ENCODE measurements at places on chromosomes 12 and 14.

- no peak for DNase-seq
These were observed 298.1 kb upstream of the RTL1 start for GRCh38 chr14:101201535-101202151.

DNA sequence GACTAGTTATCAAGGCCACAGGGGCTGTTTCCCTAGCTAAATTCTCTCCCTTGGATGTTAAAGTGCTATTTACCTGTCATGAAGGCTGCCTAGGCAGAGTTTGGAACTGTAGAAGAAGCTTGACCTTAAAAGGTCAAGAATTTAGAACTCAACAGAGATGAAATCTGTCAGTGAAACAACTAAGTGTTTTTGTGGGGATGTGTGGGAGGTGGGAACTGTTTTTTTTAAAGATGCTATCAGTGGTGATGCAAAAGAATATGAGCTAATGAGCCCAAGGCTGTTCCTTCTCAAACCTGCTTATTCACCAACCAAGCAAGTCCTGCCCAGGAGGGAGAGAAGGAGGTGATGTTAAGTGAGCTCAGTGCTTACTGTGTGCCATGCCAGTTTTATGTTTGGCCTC is 40.8 kb upstream of the POC1B start:
- no peak for DNase-seq

DNA sequence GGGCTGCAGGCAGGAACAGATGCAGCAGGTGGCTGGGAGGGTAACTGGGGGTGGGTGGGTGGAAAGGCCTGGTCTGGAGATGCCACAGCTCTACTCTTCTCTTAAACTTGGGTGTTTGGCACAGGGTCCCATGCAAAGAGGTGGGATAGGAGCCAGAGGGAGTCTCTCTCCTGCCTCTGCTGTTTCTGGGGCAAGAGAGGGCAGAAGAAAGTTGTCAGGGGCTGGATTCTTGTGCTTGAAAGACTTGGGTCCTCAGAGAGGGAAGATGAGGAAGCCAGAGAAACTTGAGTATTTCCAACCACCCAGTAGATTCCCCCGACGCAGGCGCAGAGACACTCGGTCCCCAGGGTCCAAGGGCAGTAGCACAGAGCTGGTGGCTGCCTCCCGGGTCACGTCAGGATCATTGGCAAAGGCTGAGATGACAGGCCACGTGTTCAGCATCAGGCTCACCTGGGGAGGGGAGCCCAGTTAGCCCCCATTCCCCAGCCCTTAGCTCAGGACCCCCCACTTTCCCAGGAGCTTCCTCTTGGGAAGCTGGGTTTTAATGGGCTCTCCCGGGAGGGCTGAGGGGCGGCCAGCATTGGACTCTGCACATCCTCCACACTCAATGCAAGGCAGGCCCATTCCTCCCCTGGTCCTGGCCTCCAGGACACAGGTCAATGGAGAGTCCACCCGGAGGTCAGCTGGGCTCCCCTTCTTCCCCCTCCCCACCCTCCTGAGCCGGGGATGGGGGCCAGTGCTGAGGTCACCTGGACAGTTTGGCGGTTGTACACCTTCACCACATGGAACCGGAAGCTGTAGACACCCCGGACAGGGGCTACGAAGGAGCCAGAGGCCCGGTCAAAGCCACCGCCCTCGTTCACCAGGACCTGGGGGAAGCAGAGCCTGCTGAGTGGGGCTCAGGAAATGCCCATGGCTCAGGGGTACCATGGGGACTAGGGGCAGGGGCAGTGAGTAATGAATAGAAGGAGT is 1.6 kb downstream of the CBLN3 start:
- no peak for DNase-seq

DNA sequence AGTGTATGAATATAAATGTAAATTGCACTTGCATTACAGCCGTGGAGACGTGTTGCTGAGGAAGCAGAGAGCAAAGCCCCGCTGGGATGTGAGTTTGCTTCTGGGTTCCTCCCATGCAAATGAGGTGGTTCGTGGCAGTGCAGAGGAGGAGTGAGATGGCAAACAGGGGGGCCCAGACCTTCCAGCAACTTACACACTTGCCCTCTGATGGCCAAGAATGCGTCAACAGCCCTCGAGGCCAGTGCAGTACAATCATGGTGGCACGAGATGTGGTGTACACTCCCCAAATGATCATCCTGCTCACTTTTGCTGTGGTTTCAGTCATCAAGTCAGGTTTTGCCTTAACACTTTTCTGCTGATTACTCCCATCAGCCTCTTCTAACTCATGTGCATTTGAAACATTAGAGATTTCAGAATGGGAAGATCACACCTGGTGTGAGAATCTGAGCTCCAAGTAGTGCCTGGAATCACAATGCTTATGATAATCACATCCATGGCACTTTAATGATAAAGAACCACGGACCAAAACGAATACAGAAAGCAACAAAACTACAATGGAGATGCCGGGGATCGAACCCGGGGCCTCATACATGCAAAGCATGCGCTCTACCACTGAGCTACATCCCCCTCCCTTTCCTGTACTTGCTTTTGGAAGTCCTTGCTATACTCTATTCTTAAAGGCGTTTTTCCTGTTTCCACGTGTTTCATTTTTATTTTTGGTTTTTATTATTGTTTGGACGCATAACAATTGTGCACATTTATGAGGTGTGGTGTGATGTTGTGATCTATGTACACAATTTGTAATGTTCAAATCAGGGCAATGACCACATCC is 7.0 kb upstream of the UBC start:
- DNase-seq = peak; percentile 45

- DNase-seq = no peak
These were observed 104.0 kb downstream of the GPR135 start for GRCh38 chr14:59360923-59361794.

- no peak for DNase-seq
These were observed 21.5 kb upstream of the SLC25A3 start for GRCh38 chr12:98572010-98572409.

- DNase-seq = no peak
These were observed 8.0 kb downstream of the AGAP2 start for GRCh38 chr12:57730336-57731067.

DNA sequence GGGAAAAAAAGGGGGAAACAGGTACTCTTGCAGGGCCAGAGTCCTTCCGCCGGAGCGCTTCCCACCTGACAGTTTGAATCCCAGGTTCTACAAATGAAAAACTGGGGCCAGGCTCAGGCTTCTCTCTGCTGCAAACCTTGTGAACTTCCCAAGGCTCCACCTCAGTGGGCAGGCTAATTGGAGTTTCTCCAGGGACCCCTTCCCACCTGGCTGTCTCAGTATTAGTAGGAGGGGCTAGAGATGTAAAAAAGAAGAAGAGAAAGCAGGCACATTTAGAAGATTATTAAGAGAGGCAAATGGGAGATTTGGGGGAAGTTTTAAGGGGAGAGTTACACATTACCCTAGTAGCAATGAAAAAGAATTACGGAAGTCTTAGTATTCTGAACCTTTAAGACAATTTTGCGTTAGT is 20.0 kb upstream of the CLEC2D start:
- DNase-seq = no peak

DNA sequence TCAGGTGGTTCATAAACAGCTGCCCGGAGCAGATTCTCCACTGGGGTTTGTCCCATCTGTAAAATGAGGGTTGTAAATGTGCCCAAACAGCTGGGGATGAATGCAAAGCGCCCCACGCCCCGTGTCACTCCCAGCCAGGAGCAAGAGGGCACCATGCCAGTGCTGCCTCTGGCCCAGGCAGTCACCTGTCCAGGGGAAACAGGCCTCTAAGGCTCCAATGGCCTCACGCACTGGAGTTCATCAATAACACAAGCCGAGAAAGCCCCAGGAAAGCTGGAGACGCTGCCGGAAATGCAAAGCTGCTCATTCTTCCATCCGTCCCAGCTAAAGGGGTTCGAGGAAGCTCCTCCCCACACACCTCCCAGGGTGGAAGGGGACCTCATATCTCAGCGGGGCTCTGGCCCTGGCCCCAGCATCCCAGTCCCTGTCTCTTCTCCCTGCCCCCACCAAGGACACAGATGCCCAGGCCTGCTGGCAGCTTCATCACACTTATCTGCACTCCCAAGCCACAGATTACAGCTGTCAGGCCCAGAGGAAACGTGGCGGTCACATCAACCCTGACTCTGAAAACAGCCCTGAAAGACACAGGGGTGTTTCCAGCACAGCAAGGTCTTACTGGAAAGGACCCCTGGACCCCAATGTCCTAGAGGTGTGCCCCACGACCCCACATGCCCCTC is 21.5 kb downstream of the SCARB1 start:
- no peak for DNase-seq

DNA sequence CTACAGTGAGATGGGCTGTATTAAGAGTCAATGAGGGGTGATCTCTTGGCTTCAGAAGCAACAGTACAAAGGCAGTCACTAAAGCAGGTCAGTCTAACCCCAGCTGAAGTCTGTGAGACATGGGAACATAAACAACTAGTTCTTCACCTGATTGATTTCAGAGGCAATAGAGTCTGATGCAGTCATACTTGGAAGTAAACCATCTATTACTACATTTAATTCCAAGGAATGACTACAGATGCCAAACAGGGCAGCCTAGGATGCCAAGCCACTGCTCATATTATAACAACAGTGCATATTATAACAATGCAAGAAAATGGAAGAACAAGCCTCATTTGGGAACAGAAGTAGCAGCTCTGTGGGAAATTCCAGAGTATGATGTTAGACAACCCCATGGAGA is 35.8 kb downstream of the GRIN2B start:
- DNase-seq = no peak

DNA sequence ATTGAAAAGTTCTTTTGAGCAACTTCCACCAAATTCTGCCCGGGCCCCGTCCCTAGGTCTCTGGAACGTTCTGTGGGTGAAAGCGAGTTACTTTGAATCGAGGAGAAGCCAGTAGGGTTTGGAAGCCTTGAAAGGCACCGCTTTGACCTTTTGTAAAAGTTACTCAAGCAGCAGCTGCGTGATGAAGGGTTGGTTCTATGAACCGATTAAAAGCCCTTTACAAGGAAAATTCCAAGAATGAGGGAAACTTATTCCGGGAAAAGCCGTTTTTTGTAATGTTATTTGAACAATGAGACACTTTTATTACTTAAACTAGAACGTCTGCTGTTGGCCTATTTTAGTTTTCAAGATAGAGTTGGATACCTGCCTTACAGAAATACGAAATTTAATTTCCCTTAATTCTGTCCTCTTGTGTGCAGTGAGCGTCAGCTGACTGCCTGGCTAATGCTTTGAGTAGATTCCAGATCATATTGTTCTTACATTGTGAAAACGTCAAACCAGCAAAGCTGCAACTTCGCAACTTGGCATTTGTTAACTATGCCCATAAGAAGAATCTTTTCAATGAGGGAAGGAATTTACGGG is 906 bp downstream of the LARP4 start:
- no peak for DNase-seq

- DNase-seq = no peak
These were observed 42.1 kb downstream of the KDM2B start for GRCh38 chr12:121538699-121539061.

DNA sequence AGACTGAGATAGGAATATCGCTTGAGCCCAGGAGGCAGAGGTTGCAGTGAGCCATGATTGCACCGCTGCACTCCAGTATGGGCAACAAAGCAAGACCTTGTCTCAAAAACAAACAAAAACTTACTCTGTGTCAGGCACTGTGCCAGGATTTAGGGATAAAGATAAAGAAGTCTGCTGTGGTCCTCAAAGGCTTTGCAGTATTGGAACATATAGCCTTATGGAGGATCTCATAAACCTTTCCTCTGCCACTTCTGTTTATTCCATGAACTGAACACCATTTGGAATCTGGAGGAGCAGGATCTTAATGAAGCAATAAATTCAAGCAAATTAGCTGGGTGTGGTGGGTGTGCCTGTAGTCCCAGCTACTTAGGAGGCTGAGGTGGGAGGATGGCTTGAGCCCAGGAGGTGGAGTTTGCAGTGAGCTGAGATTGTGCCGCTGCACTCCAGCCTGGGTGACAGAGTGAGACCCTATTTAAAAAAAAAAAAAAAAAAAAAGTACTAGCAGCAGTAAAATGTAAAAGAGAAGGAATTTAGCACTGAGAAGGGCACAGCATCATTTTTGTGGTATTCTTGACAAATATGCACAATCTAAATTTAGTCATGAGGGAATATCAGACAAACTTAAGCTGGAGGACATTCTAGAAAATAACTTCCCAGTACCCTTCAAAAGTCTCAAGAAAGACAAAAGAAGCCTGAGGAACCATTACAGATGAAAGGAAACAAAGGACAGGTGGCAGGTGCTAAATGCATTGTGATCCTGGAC is 27.1 kb downstream of the BMAL2 start:
- no peak for DNase-seq

DNA sequence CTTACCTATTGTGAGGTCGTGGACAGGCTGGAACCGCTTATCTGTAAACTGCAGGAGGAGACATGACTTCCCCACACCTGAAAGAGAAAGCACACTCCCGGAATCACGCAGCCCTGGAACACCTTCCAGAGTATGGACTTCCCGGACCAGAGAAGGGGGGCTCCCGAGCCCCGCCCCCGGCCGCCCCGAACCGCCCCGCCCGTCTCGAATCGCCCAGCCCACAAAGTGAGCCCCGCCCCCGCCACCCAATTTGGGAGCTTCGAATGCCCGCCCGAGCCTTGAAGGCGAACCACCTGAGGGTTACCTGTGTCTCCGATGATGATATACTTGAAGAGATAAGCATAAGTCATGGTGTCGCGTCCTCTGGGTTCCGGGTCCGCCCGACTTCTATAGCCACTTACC is 235 bp downstream of the RAB2B start:
- peak; percentile 68 for DNase-seq

GRCh38 chr12:32382226-32382625 is 17.1 kb upstream of the FGD4 start:
- no peak for DNase-seq

- DNase-seq = no peak
These were observed 25.7 kb downstream of the SFSWAP start for GRCh38 chr12:131736446-131737149.

GRCh38 chr12:25051656-25052195 is 102.8 kb upstream of the BCAT1 start:
- peak; percentile 11 for DNase-seq

- no peak for DNase-seq
These were observed 629.6 kb downstream of the FSCB start for GRCh38 chr14:43877351-43877960.

GRCh38 chr12:57614178-57614947 is 3.1 kb downstream of the ARHGEF25 start:
- DNase-seq = no peak

DNA sequence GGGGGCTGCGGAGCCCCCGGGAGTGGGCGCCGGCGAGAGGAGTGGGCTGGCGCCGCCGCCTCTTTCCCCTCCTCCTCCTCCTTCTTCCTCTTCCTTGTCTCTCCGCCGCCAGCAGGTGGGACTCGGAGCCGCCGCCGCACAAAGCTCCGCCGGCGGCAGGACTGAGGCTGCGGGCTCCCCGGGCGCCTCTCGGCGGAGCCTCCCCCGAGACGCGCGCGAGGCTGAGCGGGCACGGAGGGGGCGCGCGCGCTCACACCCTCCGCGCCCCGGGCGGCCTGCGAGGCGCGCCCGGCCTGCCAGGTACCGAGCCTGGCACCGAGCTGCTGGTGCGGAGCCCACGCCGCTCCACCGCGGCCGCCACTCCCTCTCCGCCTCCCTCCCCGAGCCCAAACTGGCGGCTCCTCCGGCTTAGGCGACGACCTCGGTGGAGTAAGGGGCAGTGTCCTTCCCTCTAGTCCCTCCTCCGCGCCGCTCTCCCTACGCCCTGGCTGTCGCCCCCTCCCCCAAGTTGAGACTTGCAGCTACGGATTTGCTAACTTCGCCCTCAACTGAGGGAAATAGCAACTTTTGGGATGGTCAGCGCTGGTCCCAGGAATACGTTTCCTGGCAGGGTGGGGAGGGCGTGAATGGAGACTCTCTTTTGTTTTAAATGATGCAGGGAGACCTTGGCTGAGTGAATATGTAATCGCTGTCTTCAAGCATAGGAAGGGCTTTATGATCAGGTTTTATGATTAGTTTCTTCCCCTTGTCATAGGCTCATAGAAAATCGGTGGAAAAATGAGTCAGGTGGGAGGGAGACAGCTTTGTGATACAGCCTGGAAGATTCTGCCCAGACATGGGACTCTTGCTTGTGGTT is 199.5 kb upstream of the CAND1 start:
- no peak for DNase-seq

Measured in stimulated activated CD8-positive, alpha-beta memory T cell treated with anti-CD3 and anti-CD28 coated beads, Interleukin-4, amount 100 ng/mL, for 4 hours (primary cell).